ENCODE measurements at places on chromosomes 4 and X.

DNA sequence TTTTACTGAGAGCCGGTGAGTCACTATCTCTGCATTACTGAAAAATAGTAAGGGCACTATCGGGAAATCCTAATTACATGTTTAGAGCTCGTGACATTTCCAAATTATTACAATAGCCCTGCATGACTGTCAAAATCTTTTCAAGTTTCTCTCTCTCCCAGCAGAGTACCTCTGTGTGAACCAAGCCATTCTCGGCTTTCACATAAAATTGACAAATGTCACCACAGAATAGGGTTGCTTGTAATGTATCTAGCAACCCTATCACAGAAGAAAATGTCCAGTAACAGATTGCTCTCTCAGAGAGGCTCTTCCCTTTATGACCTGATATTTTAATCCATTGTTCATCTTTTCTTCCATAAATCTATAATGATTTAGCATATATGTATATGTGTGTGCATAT is 144.8 kb upstream of the GNPDA2 start:
- no peak for DNase-seq

DNA sequence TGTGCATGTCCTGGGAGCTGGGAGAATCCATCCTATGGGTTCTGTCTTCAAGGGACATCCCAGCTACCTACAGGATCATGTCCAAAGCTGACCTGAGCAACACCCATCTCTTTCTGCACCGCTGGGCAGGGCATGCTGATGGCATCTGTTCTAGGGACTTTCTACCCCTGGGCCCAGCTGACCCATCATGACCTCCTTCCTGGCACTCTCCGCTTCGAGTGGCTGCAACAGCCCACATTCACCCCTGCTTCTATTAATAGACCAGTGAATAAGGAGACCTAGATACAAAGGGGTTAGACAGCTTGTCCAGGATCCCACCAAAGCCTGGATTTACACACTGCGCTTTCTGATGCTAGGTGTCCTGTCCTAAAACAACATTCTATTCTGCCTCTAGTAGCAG is 44.6 kb upstream of the GPR173 start:
- no peak for DNase-seq

DNA sequence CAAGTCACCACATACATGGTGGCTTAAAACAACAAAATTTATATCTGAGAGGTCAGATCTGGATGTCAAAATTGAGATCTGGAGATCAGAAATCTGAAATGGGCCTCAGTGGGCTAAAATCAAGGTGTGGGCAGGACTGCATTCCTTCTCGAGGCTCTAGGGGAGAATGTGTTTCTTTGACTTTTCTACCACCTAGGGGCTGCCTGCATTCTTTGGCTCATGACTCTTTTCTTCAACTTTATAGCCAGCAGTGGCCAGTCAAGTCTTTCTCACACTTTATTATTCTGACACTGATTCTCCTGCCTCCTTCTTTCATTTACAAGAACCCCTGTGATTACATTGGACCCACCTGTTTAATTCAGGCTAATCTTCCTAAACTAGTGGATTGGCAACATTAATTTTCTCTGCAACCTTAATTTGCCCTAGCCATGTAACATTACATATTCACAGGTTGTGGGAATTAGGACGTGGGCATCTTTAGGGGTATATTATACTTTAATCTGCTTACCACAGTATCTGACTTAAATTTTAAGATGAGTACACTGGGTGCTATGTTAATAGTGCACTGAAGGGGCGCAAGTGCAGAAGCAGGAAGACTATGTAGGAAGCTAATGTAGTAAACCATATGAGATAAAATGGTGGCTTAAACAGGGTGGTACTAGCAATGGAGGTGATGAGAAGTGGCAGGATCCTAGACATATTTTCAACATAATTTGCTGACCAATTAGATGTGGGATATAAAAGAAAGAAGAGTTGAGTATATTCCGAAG is 188.0 kb downstream of the SLC4A4 start:
- no peak for DNase-seq

- no peak for DNase-seq
Measured at GRCh38 chr4:122276359-122276758, 102.5 kb upstream of the ADAD1 start.

DNA sequence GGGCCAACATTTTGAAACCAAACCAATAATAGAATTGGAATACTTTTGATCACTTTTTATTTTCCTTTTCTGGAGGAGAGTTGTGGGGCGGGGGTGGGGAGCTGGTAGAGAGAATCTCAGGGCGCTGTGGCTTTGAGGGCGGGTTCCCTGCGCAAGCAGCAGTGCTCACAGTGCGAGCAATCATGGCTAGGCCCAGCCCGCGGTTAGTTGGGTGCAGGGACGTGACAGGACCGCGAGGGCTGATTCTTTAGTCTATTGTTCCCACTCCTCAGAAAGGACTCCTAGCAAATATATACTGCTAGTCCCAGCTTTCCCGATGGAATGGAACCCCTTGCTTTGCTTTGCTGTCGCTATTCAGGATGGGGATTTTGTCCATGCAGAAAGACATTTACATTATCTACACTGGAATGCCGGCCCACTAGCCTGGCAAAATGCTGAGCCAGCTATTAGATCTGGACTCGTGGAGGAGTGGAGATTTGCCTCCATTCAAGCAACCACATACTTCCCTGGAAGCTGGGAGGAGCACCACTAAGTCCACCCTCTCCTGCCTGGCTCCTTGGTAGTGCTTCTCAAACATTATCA is 23.9 kb upstream of the APLN start:
- no peak for DNase-seq

DNA sequence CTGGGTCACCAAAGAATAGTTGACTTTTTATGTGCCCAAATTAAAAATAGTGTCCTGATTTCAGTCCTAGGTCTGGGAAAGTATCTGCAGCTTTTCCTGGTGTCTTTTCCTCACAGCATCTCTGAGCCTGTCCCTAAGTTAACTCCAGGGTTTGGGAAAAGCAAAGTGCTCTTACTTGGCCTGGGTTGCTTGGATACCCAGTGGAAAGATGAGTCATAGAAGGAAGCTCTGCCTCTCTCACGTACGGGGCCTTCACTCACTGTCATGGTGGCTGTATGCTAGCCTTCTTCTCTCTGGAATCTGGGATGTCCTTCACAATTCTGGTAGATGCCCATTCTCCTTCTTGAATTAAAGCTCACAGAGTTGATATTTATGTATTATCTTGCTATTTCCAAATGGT is 607.3 kb downstream of the ANKRD50 start:
- DNase-seq, result no peak

DNA sequence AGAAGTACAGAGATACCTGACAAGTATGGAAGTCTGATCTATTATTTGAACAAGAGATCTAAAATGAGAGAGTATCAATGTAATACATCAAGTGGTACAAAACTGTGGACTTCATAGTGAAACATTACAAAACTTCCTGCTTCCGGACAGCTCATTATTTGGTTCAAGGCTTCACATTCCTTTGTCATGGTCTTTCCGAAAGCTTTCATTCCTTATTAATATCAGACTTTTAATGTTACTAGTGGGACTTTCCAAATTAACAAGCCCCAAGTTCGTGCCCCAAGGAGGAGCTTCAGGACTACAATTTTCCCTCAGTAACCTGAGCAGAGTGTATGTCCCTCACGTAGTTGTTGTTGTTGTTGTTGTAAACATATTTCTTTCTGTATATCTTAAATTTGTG is 1.2 kb downstream of the CHIC2 start:
- no peak for DNase-seq

DNA sequence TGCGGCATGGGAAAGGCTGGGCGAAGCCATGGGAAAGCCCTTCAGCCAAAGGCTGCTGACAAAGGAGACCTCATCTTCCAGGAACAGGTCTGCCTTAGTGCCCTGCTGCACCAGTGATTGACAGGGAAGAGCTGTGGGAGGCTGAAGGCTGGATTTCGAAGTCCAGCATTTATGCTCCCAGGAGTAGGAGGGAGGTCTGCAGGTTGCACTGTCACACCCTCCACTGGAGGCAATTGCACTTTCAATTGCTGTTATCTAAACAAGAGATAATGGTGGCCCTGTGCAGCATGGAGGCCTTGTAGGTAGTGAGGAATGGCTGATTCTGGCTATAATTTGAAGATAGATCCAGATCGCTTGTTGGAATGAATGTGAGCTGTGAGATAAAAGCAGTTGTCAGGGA is 43.7 kb downstream of the FAM114A1 start:
- no peak for DNase-seq

GRCh38 chrX:40953369-40953768 is 131.9 kb upstream of the USP9X start:
- peak; percentile 51 for DNase-seq

GRCh38 chr4:41748074-41748570 is 403 bp downstream of the PHOX2B start:
- DNase-seq, result no peak

- DNase-seq, result no peak
Measured at GRCh38 chr4:138800421-138800820, 215.2 kb upstream of the NOCT start.

DNA sequence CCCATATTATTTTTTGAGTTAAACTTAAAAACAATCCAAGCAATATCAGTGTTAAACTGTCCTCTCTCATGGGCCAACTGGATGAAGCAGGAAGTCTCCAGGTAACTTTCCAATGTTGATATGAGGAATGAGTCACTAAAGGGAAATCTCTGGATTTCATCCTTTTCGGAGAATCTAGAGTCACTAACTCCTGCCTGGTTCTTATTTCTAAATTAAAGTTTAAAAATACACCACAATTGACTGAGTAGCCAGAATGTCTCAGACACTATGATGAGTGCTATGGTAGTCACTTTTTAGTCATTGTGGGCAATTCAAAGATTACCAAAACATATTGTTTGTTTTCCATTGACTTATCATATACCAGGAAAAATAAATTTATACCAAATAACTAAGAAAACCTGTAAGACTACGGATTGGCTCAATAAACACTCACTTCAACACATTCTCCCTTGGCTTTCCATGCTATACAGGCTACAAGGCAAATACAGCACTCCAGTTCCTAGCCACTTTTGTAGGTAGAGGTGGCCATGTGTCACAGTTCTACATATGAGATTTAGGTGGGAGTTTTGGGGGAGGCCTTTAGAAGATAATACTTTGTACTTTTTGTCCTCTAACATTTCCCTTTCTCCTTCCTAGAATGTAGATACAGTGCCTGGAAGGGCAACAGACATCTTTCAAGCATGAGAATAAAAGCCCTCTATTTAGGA is 8.6 kb downstream of the SLC9B2 start:
- DNase-seq, result no peak

DNA sequence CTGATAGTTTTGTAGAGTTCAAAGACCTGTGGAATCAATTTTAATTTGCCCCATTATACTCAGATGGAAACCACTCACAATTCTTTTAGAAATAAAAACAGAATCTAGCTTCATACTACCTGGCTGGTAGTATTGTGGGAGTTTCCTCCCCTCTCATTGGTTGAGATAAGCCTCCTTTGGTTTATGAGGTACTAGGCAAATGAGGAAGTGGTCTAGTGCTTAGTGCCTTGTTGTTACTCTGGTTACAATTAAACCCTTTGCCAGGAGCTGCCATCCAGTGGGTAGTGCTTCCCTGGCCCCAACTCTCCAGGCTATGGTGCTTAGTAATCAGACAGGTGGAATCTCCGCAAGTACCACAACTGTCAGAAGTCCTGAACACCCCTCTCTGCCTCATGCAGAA is 118.3 kb downstream of the CDKL5 start:
- DNase-seq, result no peak

GRCh38 chr4:27807207-27807606 is 946.6 kb downstream of the STIM2 start:
- no peak for DNase-seq

GRCh38 chrX:111778591-111778990 is 97.4 kb upstream of the TRPC5OS start:
- no peak for DNase-seq

GRCh38 chrX:77493677-77494553 is 46.7 kb downstream of the FGF16 start:
- no peak for DNase-seq

- peak; percentile 24 for DNase-seq
Measured at GRCh38 chrX:46713672-46714490, 45.0 kb downstream of the SLC9A7 start.

- DNase-seq, result no peak
Measured at GRCh38 chr4:90226734-90227133, 99.5 kb downstream of the CCSER1 start.

- DNase-seq, result no peak
Measured at GRCh38 chr4:73867783-73868182, 1.4 kb upstream of the CXCL1 start.

- DNase-seq, result no peak
Measured at GRCh38 chr4:132955146-132955545, 193.9 kb upstream of the PCDH10 start.

DNA sequence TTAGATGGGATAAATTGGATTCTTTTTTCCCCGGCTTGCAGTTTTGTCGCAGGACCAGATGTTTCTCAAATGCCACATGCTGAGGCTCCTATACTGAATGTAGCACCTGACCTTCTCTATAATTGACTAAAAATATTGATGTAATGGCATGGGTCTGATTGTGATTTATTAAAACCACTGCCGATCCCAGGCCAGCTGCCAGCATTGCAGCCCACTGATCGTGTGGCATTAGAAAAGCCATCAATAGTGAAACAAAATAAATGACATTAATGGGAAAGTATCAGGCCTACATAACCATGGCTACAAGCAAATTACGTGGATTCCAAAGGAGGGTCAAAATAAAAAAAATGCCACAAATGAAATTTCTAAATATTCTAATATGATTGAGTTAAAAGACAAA is 98.7 kb downstream of the MAB21L2 start:
- no peak for DNase-seq

DNA sequence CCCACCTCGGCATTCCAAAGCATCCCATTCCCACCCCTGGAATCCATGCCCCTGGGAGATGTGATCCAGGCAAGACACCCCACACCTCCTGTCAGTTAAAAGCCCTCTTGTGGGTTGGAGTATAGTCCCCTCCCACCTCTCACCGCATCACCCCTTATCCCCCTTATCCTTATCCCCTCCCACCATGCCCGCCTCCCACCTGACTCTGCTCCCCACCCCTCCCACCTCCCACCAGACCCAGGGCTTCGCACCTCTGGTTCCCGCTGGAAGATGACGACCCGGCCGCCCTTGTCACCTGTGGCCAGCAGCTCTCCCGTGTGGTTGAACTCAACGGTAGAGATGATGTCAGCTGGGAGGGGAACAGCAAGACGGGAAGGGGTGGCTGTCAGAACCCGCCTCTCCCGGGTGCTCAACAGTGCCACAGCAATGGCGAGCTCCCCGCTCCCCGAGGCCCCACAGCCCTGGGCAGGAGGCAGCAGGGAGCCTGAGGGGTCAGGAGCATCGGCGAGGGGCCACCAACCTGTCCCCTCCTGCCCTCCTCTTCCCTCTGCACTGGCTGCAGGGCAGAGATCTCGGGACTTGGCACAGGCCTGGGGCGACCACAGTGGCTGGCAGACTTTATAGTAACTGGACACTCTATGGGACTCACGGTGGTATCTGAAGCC is 91.5 kb downstream of the PPP2R2C start:
- no peak for DNase-seq

- DNase-seq, result no peak
Measured at GRCh38 chr4:77819404-77819842, 255 bp upstream of the CNOT6L start.
